ENCODE measurements at places on chromosomes 6 and 20. TPM values are rescaled to one million over a fixed set of nuclear protein-coding genes. Genes with fewer than 3 reads are reported as not detected.

The COL12A1 gene
- total RNA-seq = 3.9 TPM

The AK9 gene
- total RNA-seq = 1.2 TPM

The TAAR2 gene
- total RNA-seq = not detected

The CST2 gene
- total RNA-seq = 1.1 TPM

The FNDC11 gene
- total RNA-seq = 0.21 TPM

The LRP11 gene
- 33.0 TPM for total RNA-seq

The PI3 gene
- 2.9 TPM for total RNA-seq

The GRIK2 gene
- 0.46 TPM for total RNA-seq

The ITPR3 gene
- total RNA-seq = 39.1 TPM

The RUNX2 gene
- total RNA-seq = 1.4 TPM

The TRAPPC3L gene
- not detected for total RNA-seq

The MUCL3 gene
- 0.10 TPM for total RNA-seq

The PHACTR2 gene
- 3.8 TPM for total RNA-seq

The OR12D3 gene
- not detected for total RNA-seq

The PLAGL1 gene
- total RNA-seq = 6.7 TPM

The GPR6 gene
- total RNA-seq = not detected

The C20orf204 gene
- 0.10 TPM for total RNA-seq

The TSPO2 gene
- not detected for total RNA-seq

The HTR1E gene
- total RNA-seq = not detected

The SASH1 gene
- total RNA-seq = 2.8 TPM

The C6orf52 gene
- 2.4 TPM for total RNA-seq

The BANF2 gene
- not detected for total RNA-seq

The CLPSL2 gene
- total RNA-seq = 0.53 TPM

The FAM162B gene
- not detected for total RNA-seq

The ZBTB46 gene
- total RNA-seq = 0.73 TPM

The REPS1 gene
- 26.6 TPM for total RNA-seq

The CDS2 gene
- total RNA-seq = 63.1 TPM

The NKAPL gene
- not detected for total RNA-seq

The NRSN1 gene
- not detected for total RNA-seq

The CD109 gene
- total RNA-seq = 70.4 TPM

The SLC35D3 gene
- total RNA-seq = not detected

The FAM209B gene
- 0.33 TPM for total RNA-seq

The RGS19 gene
- total RNA-seq = 39.1 TPM

The MEI4 gene
- not detected for total RNA-seq

The RFX6 gene
- not detected for total RNA-seq

The C6orf58 gene
- total RNA-seq = 0.11 TPM

The VNN1 gene
- 0.07 TPM for total RNA-seq

The BHLHE23 gene
- not detected for total RNA-seq

The WASF1 gene
- 11.6 TPM for total RNA-seq

The IMPG1 gene
- not detected for total RNA-seq

The CLVS2 gene
- total RNA-seq = 0.13 TPM

The ENPP1 gene
- 1.0 TPM for total RNA-seq

All from A549 treated with AZD2906 at 1 μM for 4 hours (cell line).